ENCODE measurements at places on chromosomes 6 and 20.

- no peak for DNase-seq
Observed at GRCh38 chr20:58707770-58708169, 15.2 kb downstream of the NPEPL1 start.

DNA sequence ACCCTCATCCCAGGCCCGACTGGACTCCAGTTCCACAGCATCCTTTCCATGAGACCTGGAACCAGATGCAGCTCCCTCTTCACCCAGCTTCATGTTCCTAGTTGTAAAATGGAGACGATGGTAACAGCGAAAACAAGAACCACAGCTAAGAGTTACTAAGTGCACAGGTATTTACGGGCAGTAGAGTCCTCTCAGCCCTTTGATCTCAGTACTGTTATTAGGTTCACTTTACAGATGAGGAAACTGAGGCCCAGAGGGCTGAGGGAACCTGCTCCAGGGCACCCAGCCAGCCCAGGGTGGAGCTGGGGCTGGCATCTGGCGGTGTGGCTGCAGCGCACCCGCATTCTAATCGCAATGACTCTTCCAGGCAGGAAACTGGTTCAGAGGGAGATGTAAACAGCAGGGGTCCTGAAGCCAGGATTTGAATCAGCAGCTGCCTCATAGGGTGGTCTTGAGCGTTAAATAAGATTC lies 858 bp downstream of the BCAS1 start:
- no peak for DNase-seq

- DNase-seq = no peak
Observed at GRCh38 chr20:31894980-31895675, 24.7 kb downstream of the TTLL9 start.

DNA sequence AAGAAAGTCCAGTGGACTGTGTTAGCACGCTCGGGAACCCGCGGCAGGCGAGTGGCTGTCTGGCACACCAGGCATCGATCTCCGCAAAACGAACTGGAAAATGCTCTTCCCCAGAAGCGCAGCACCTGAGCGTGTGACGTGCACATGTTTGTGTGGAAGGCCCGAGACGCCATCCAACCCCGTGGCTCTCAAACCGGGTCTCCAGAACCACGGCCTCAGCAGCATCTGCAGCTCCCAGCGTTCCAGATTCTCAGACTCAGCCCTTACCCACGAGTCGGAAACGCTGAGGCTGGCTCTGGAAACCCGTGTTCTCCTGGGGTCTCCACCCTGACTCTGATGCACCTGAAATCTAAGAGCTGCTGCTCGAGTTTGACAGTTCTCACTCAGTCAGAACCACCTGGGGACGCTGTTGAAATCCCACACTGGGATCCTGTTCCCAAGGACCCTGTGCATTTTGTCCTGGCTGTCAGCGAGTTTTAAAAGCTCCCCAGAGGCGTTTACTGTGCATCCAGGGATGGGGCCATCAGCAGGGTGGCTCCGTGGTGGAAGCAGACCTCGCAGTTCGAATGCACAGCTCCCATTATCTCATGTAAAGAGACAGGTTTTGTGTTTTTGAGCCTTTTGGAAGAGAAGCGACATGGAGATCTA lies 69.0 kb downstream of the DLL1 start:
- DNase-seq = no peak

DNA sequence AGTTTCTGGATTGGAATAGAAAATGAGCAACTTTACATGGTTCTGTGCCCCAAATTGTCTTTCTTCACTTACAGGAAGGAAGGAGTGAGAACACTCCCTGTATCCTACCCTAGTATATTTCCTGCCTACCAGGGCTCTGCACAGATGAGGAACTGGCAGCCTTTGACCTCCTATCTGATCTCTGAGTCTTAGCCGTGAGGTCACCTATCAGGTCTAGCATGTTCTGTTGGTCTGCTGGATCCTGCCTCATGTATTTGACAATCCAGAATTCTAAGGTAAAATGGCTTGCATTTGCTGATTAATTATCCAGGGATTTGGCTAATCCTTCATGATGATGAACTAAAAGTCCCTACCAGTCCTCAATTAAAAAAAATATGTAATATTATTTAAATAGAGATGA lies 35.0 kb upstream of the TRAM2 start:
- DNase-seq = no peak

- DNase-seq = no peak
Observed at GRCh38 chr6:111936718-111937117, 63.5 kb upstream of the FYN start.

DNA sequence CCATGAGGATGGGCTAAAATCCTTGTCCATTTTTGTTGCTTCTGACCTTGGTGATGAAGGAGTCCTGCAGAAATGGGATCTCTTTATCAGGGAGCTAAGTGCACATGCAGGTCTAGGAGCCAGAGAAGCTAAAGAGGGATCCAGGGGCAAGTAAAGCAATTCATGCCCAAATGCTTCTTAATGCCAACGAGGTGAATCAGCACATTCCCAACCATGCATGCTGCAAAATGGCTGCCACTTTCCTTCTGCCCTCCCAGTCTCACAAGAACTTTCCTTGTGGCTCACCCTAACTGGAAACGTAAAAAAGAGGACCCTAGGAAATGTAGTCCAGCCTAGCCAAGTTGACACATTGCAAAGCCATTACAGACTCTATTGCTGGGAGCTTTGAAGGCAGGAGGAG lies 298.4 kb downstream of the MAFB start:
- DNase-seq = no peak

- DNase-seq = no peak
Observed at GRCh38 chr20:48845721-48846306, 18.0 kb upstream of the PREX1 start.

- no peak for DNase-seq
Observed at GRCh38 chr20:32236048-32236533, 28.4 kb downstream of the POFUT1 start.

GRCh38 chr6:142242269-142242668 lies 59.5 kb upstream of the ADGRG6 start:
- no peak for DNase-seq

- DNase-seq = no peak
Observed at GRCh38 chr6:102549221-102549874, 1155.8 kb downstream of the GRIK2 start.

DNA sequence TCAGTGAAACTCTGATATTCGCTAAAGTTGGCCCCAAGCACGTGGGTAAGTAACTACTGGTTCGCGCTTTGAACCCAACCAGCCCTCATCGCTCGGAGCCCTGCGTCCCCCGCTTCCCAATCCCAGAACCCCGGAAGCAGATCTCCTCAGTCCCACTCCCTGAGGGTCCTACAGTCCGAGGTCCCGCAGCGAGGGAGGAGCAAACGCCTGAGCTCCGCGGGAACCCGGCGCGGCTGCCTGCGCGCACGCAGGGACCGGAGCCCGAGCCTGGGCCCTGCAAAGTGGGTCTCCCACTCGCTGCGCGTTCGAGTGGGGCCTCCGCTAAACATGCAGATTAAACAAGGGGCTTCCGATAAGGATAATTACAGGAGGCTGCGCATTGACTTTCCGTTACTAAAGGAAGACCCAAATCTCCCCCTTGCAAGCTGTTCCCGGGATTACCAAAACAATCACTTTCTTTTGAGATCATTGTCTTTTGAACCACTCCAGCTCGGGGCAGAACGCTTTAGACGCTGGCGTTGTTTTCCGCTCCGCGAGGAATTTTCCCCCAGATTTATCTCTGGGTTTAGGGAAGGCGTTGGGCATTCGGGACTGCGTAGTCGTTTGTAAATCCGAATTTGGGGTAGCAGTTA lies 1.3 kb upstream of the VSX1 start:
- no peak for DNase-seq

- no peak for DNase-seq
Observed at GRCh38 chr6:148287623-148288333, 54.9 kb upstream of the SASH1 start.

DNA sequence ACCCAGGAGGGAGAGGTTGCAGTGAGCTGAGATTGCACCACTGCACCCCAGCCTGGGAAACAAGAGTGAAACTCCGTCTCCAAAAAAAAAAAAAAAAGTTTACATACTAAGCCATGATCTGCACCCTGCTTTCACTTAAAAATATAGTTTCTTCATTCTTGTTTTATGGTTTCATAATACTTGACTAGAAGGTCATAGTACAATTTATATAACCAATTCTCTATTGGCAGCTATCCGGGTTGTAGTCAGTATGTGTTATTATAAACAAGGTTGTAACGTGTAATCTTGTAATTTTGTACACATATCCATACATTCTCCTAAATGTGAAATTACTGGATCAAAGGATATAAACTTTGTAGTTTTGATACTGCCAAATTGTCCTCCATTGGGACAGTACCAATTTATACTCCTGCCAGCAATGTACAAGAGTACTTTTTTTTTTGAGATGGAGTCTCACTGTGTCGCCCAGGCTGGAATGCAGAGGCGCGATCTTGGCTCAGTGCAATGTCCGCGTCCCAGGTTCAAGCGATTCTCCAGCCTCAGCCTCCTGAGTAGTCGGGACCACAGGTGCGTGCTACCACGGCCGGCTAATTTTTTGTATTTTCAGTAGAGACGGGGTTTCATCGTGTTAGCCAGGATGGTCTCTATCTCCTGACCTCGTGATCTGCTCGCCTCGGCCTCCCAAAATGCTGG lies 144.8 kb downstream of the GJA10 start:
- DNase-seq = no peak

- DNase-seq = no peak
Observed at GRCh38 chr6:32888576-32888975, 34.6 kb downstream of the PSMB9 start.

- DNase-seq = no peak
Observed at GRCh38 chr6:76326871-76327270, 254.4 kb upstream of the IMPG1 start.

DNA sequence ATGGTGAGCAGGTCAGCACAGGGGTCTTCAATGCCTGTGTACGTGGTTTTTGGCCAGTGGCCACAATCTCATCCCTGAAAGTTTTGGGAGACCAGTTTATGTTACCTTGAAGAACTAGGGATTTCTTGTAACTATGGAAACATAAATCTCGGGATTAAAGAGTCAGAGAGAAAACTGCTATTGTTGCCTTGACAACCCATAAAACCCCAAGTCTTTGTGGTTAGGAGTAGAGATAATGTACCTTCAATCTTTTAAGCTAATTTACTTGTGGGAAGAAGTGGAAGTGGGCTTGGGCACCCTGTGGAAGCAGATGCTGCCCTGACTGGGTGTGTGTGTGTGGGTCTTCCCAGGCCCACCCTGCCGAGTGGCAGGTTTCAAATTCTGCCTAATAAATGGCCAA lies 46.1 kb upstream of the ZNF831 start:
- no peak for DNase-seq

GRCh38 chr6:129609635-129610034 lies 100.3 kb downstream of the ARHGAP18 start:
- DNase-seq = no peak

GRCh38 chr6:92125681-92126080 lies 1293.7 kb downstream of the EPHA7 start:
- no peak for DNase-seq

DNA sequence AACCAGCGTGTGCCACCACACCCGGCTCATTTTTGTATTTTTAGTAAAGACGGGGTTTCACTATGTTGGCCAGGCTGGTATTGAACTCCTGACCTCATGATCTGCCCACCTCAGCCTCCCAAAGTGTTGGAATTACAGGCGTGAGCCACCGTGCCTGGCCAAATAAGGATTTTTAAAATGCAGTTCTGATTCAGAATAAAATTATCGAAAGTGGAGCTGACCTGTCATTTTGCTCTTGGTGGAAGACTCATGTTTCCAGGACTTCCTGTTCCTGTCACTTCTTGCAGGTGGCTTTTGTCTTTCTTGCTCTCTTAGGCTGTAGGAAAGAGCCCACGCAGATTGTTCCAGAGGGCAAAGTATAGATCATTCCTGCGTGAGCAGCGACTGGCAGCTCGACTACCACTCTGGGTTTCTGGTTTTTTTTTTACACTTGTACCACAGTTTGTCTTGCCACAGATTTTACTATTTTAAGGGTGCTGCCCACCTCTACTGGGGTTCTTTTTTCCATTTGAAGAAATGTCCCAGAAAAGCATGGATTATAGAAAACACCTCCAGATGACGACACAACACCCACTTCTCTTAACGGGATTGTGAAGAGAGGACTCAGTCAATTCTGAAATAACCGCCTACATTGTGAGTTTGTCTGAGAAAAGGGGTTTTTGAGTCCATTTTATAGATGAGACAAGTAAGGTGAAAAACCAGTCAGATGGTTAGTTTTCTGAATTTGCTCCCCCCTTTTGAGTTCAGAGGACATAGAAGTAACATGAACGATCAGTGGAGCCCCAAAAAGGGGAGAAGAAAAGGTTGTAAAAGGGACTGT lies 7.5 kb downstream of the JARID2 start:
- DNase-seq = no peak

DNA sequence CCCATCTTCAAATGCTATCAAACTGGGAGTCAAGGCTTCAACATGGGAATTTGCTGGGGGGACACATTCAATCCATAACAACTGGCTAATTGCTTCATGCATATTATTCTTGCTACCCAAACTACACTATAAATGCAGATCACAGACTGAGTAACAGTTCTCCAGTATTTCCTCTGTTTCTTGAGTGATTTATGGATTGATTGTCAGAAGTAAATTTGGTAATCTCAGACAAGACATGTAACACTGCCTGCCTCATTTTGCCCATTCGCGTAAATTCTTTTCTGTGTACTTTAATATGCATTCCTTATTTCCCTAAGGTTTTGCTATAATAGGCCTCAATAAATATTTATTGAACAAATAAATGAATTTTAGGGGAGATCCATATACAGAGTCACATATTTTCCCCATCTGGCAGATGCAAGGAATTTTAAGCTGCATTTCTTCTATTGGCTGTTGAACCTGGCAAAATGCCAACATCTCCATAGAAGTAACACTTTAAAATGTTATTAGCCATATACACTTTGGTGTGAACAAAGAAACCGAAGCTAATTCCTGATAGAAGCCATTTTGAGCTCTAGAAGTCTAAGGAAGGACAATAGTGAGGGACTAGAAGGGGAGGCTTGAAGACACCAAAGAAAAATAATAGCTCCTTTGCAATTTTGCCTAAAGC lies 98.2 kb downstream of the QRSL1 start:
- DNase-seq = no peak

DNA sequence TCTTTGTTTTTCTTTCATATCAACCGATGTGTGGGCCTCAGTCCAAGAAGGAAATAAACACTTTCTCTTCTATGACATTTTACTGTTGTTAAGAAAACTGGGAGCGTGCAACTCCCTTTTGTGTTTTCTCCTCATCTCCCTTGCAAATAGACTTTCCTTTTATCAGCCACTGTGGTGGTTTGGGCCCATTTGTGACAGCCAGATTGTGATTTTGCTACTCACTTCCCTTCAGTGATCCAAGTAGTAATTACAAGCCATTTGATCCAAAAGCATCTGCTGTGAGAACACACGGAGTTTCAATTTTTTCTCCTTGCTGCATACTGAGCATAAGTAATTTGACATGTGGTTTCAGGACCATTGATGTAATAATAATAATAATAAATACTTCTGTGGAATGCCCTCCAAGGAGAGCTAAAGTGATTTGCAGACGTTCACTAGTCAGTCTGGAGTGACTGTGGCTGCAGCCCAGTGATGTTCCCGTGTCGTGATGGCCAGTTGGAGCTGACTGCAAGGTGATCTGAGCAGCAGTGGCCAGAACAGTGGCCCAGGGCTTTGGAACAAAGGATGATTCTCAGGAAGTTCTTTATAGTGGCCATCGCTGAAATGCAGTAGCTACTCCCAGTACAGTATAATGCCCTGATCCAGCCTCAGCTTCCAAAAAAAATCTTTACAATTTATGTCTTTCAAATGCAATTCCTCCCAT lies 91.9 kb upstream of the CLDN20 start:
- no peak for DNase-seq
